ENCODE measurements at places on chromosomes 4 and X.

- DNase-seq, result no peak
Observed at GRCh38 chr4:88158038-88158488, 376 bp downstream of the ABCG2 start.

GRCh38 chr4:139985401-139985800, 168.6 kb downstream of the MAML3 start:
- no peak for DNase-seq

DNA sequence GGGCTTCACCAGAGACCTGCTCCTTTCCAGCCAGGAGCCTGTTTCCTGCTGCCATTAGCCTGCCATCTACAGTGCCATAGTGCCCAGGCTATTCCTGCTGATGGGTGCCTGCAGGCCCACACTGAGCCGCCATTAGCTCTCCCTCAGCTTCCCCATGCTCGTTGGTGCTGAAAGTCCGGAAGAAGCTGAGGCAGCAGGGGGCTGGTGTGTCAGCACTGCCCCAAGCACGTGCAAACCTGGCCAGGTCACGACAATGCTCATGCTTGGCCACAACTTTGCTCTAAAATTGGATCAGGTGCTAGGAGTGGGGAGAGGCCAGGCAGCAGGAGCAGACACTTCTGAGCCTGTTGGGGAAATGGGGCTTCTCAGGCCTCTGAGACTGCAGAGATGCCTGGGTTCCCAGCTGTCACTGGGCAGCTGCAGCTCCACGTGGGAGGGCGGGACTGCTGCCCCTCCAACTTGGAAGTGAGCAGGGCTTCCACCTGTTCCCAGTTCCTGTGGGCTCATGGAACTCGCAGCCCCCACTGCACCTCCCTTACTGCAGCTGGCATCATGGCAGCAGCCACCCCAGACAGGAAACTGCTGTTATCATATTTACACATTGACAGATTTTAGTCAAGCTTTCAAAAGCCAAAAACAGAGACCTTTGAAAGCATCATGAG, 913.9 kb downstream of the FSTL5 start:
- no peak for DNase-seq

- no peak for DNase-seq
Observed at GRCh38 chr4:6031846-6032245, 13.6 kb upstream of the C4orf50 start.

DNA sequence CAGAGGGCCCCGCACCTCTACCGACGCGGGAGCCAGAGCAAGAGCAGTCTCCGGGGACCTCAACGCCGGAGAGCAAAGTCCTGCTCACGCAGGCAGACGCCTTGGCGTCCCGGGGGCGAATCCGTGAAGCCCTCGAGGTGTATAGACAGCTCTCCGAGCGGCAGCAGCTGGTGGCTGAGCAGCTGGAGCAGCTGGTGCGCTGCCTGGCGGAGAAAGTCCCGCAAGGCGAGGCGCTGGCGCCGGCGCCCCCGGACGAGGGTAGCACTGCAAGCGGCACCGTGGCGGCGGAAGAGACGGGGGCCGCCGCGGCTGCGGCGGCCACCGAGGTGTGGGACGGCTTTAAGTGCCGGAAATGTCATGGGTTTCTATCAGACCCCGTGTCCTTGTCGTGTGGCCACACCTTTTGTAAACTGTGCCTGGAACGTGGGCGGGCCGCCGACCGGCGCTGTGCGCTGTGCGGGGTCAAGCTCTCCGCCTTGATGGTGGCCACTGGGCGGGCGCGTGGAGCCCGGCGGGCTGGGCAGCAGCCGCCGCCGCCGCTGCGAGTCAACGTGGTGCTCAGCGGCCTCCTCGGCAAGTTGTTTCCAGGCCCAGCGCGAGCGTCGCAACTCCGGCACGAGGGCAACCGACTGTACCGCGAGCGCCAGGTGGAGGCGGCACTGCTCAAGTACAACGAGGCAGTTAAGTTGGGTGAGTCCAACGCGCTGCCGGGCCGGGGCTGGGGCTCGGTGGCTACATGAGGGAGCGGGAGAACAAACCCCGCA, 672 bp downstream of the LONRF3 start:
- DNase-seq, result peak; percentile 56

- DNase-seq, result no peak
Observed at GRCh38 chrX:66255359-66255967, 91.4 kb downstream of the HEPH start.

DNA sequence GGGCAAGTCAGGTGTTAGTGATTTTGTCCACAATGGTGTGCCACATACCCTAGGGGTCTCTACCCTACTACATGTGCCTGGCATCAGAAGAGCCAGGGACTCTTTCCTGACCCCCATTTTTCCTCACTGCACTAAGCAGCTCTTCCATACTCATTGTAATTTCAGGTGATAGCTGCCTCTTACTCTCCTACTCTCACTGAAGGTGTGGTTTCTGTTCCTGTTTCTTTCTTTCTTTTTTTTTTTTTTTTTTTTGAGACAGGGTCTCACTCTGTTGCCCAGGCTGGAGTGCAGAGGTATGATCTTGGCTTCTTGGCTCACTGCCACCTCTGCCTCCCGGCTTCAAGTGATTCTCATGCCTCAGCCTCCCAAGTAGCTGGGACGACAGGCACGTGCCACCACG, 164.9 kb upstream of the USP9X start:
- DNase-seq, result no peak

DNA sequence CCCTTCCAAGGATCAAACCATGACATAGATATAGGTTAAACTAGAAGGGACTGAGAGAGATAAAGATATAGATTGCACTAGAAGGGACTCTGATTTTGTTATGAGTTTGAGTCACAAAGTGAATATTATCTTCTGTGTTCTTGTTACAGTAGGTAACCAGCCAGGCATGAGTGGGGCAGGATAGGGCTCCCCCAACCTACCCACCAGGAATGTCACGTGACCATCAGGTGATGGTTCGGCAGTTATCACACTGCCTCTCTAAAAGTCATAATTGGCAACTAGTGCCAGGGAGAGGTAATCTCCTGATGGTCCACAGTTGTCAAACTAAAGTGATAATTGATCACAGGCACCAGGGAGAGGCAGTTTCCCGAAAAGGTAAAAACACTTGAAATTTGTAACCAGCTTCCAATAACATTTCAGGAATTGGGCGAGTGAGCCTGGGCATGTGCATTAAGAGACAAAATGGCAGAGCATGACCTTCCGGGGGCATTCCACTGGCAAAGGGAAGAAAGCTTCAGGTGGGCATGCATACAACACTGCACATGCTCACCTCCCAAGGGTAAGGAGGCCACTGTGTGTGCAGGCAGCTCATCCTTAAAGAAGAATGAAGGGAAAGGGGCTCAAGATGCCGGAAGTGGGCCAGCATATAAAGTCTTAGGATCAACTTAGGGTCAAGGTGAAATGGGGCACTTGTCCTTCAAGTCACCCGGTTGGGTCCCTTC, 533.6 kb upstream of the HTR2C start:
- DNase-seq, result no peak

DNA sequence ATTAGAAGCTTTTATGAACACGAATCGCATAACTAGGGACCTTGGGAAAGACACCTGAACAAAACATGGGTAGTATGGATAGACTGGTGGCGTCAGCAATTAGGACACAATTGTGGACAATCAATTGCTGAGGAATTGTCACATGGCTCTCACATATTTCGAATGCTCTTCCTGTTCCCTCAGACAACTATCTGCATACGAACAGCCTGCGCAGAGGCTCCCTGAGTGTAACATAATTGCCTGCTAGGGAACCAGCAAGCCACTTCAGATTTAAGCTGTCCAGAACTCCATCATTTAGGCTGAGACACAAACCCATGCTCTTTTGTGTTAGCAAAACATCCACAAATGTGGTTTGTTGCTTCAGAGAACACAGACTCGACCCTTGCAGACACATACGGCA, 160.8 kb downstream of the MGST2 start:
- DNase-seq, result no peak

DNA sequence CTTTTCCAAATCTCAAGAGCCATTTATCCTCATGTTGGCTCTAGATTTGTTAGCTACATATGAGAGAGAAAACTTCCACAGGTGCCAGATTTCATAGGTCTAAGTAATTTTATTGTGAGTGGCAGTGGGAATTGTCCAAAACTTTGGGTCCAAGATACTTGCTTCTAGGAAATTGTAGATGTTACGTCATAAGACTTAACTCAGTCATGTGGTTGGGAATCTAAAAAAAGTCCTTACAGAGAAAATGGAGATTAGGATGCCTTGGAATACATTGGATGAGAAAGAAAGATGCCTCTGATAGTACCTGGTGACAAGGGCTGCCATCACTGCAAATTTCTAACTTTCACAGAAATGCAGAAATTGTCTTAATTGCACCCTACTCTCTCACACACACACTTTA, 506.5 kb downstream of the C4orf33 start:
- DNase-seq, result no peak

GRCh38 chrX:154308108-154308946, 12.7 kb downstream of the TKTL1 start:
- peak; percentile 85 for DNase-seq

GRCh38 chr4:151568966-151569365, 160.0 kb downstream of the FHIP1A start:
- no peak for DNase-seq

DNA sequence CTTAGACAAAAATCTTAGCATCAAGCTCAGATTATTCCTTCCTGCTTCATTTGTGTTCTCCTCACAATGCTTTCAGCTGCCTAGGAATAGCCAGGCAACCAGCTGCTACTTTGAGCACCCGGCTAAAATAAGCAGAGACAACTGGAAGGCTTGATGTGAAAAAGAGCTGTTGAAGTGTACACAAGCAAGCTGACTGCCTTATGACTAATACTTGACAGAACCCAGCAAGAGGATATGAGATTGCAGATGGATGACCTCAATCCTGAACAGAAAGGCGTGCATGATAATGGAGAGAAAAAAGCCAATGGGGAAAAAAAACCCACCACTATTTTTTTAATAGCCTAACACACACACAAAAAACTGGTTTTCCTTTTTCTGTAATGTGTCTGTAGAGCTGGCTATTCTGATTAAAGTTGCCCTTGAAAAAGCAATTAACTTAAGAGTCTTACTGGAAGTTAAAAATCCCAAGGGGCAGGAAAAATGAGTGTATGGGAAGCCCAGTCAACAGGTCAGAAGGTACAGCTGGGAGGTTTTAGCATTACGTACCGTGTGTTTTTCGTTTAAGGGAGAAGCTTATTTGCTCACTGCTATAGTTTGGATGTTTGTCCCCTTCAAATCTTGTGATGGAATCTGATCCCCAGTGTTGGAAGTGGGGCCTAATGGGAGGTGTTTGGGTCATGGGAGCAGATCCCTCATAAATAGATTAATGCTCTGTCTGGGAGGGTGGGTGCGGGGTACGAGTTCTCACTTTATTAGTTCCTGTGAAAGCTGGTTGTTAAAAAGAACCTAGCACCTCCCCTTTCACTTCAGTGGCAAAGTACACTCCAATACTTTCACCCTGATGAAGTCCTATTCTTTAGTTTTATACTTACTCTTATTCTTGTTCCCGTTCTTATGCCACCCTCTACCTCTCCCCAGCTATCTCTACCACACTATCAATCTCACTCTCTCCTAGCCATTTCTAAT, 37.1 kb upstream of the HERC6 start:
- no peak for DNase-seq

DNA sequence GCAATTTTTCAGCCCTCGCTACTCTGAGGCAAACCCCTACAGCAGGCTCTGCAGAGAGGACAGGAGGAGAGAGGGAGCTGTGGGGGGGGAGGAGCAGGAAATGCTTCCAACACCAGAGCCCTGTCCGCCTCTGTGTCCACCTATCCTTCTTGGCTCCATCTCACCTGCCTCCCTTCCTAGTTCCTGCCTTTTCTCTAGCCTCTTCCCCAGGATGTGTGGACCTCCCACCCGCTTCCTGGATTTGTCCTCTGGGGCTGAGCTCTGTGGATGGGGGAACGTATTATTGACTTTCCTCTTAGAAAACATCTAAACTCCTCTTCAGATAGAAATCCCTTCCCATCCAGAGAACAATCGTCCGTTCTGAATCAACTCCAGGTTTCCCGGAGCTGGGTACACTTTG, 14.4 kb downstream of the ASMT start:
- no peak for DNase-seq

GRCh38 chr4:124224256-124224655, 488.3 kb downstream of the ANKRD50 start:
- DNase-seq, result no peak

- DNase-seq, result no peak
Observed at GRCh38 chr4:70943114-70943513, 40.9 kb downstream of the MOB1B start.

DNA sequence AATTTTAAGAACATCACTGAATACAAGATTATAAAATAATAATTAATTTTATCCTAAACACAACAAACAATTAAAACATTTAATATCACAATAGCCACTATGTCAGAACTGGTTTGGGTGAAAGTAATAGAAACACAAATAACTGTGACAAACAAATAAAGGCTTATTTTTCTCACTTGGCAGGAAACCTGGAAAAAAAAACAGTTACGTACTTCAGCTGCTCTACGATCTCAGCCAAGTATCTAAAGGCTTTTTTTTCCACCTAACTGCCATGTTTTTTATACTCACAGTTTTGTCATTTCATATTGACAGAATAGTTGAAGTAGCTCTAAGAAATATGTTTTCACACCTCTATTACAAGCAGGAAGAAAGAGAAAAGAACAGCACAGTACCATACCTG, 284.8 kb upstream of the INTU start:
- DNase-seq, result no peak

- DNase-seq, result no peak
Observed at GRCh38 chrX:22746081-22746480, 253.7 kb upstream of the DDX53 start.

DNA sequence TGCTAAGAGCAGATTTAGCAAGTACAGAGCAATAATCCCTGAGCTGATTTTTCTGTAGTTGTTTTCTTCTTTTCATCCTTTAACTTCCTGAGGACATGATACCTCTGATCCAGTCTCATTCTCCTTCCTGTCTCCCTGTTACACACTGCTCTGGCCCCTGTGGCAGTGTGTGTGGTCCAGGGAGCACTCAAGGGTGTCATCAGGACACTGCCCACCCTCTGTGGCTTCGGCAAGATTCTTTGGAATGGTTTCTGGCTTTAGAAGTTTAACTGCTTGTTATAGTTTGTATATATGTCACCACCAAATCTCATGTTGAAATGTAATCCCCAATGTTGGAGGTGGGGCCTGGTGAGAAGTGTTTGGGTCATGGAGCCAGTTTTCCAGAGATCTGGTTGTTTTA, 637.3 kb downstream of the BCOR start:
- DNase-seq, result no peak

- DNase-seq, result no peak
Observed at GRCh38 chr4:166435449-166435848, 562.4 kb downstream of the TLL1 start.

DNA sequence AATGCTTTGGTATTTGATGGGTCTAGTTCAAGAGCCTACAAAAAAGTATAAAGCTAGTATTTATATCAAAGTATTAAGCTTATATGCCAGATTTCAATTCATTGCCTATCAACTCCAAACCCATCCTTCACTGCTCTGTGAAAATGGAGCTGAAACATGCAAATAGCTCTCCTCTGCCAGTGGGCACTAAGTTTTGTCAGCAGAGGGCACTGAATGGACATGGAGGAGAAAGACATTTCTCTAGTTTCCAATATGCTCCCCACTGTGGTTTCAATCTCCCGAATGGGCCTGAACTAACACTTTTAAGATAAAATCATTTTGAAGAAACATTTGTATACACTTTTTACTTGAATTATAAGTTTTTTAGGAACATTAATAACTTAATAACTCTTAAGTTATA, 12.4 kb downstream of the PPID start:
- DNase-seq, result no peak

Measured in stimulated activated CD4-positive, alpha-beta T cell treated with anti-CD3 and anti-CD28 coated beads, Interleukin-15, amount 100 ng/mL, for 24 hours (primary cell).